AG04449 (cell line): ENCODE measurements at places on chromosomes 7 and 10.

DNA sequence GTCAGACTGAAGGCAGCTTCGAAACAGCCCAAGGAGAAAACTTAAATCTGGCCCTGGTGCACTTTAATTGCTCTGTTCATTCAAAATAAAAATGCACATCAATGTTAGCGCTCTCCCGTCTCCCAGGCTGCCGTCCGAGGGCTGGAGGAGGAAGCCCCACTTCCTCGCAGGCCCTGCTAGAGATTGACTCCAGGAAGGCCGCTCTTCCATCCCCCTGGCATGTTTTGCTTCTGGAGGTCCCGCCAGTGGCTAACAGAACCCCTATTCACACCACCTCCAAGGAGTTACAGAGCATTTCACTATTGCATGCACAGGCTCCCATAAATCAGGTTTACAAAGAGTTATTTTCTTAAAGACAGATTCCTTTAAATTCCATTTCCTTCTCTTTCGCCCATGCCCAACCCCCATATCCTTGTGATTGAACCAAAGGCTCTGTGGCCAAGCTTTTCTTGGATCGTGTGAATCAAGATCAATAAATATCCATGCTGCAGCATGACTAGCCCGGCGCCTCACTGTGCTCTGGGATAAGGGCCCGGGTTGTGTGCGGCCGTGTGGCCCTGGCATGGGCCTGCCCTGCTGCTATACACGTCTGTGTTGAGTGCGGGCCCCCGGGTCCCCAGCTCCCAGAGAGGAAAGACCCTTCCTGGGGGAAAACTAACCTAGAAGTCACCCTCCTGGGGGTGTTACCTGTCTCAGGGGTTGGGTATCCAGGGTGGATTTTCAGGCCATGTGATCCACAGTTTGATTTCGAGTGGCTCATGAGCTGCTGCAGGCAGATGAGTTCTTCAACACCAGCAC is 118.7 kb upstream of the GDF10 start:
- DNase-seq = no peak

DNA sequence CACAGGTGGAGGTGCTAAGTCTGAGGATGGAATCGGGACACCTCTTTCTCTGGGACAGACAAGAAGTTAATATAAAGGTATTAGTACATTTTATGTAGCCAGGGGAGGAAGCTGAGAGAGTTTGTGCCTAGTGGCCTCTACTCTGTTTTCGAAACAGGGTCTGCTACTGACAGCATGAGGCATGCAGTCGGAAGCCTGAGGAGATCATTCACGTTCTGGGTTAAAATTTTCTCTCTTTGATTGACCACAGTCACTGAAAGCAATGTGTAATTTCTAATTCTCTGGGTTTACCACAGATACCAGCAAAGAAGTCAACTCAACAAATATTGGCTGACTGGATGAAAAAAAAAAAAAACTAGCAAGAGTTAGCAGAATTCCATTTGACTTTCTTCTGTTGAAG is 53.3 kb upstream of the KCTD7 start:
- DNase-seq = no peak

GRCh38 chr10:48564466-48565160 is 40.3 kb downstream of the ARHGAP22 start:
- DNase-seq = no peak

- no peak for DNase-seq
Measured at GRCh38 chr7:100745184-100745583, 11.8 kb downstream of the ZAN start.

GRCh38 chr10:14374745-14375445 is 44.2 kb upstream of the FRMD4A start:
- DNase-seq = no peak

- no peak for DNase-seq
Measured at GRCh38 chr7:148318838-148319237, 271.7 kb upstream of the C7orf33 start.
